ENCODE measurements at places on chromosomes 1 and 21.

GRCh38 chr1:12150456-12151200 lies 16.2 kb upstream of the TNFRSF1B start:
- DNase-seq: no peak

- no peak for DNase-seq
These were observed 1060.4 kb upstream of the TMPRSS15 start for GRCh38 chr21:19463966-19464365.

GRCh38 chr1:169060043-169060722 lies 46.3 kb upstream of the ATP1B1 start:
- DNase-seq: no peak

GRCh38 chr1:22527122-22527521 lies 36.2 kb upstream of the EPHA8 start:
- DNase-seq: no peak

GRCh38 chr1:41868241-41868998 lies 50.3 kb downstream of the HIVEP3 start:
- DNase-seq: no peak

- no peak for DNase-seq
These were observed 48.3 kb downstream of the ZBTB18 start for GRCh38 chr1:244099258-244099930.
